ENCODE measurements at places on chromosomes 5 and 9.

- no peak for DNase-seq
Observed at GRCh38 chr9:34143116-34143515, 16.6 kb upstream of the DCAF12 start.

- DNase-seq = no peak
Observed at GRCh38 chr5:172175263-172175719, 12.7 kb downstream of the STK10 start.

GRCh38 chr9:136831002-136831719, 11.1 kb upstream of the AJM1 start:
- DNase-seq = no peak

GRCh38 chr5:38154615-38155204, 103.6 kb upstream of the EGFLAM start:
- DNase-seq = no peak

- no peak for DNase-seq
Observed at GRCh38 chr5:143052967-143053682, 282.9 kb downstream of the ARHGAP26 start.
